T-cell (primary cell): ENCODE measurements at places on chromosomes 12 and 14.

GRCh38 chr14:51849097-51849496 is 11.3 kb upstream of the GNG2 start:
- no peak for DNase-seq

GRCh38 chr14:42556551-42556950 is 949.9 kb downstream of the LRFN5 start:
- DNase-seq: no peak

DNA sequence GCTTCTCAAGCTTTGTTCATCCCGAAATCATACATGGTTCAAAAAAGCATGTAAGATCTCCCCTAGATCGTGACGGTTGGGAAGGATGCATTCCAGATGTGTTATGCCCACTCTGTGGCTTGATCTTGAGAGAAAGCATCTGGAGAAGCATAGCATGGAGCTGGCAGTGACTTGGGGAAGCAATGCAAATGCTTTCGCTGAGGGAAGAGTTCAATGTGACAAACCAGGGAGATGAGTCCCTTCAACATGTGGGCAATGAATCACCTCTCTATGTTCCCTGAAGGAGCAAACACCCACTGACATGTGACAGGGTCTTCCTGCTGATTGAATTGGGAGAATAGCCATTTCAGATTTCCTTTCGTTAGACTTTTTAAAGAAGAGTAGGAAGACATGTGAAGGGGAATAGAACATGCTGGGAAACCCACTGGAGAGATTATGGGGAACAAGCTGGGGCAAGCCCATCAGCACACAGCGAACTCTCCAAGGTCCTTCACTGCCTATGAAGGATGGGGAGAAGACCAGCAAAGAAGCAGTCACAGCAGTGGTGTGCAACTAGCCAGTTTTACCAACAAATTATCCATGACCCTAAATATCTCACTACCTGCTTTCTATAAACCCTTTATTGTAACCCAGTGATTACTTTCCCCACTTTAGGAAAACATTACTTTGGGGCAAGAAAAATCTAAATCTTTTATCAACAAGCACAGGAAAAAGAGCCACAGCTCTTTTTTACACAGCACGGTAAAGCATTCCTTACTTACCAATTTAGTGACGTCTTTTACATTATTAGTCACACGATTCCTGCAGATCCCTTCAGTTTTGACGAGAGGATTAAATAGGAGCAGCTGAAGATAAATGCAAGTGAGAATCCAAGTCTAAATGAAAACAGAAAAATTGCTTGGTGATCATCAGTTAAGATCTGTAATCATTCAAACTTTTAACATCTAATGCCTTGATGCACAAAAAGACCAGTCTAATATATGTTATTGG is 35.0 kb downstream of the KITLG start:
- no peak for DNase-seq

GRCh38 chr12:30908722-30909348 is 17.7 kb upstream of the TSPAN11 start:
- DNase-seq: no peak

DNA sequence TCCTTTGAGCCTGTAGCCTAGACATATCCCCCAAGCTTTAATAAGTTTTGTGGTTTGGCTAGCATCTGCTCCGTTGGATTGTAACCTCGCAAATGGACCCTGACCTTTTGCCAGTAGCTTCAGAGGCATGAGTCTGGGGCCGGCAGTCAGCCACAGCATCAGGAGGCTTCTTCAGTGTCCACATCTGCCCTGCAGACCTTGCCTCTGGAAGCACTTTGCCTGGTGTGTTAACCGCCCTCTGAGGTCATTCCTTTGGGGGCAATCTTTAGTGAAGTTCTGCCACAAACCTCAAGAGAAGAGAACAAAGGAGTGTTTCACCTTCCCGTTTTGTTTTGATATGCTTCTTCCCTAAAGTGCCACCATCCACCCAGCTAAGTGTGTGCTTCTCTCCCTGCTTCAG is 71.4 kb downstream of the GNS start:
- DNase-seq: no peak

- no peak for DNase-seq
Measured at GRCh38 chr12:19026614-19027488, 102.7 kb upstream of the PLEKHA5 start.

- no peak for DNase-seq
Measured at GRCh38 chr12:15756822-15757221, 32.4 kb downstream of the EPS8 start.

GRCh38 chr12:108518101-108518715 is 3.1 kb downstream of the FICD start:
- no peak for DNase-seq

DNA sequence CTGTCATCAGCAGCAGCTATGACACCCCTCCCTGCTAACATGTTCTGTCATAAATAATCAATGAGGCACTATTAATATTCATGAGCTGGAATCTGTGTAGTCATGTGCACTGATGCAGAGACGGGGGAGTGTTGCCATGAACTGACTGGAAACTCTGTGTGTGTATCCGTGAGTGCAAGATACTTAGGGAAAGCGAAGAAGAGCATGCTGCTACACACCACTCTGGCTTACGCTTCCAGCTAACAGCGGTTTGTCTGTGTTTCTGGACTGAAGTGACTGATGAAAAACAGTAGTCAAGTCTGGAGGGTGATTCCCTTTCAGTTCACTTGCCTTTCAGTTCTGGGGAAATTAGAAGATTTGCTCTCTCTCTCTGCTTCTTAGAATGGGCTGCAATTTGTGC is 249.4 kb downstream of the PDZRN4 start:
- no peak for DNase-seq

- DNase-seq: no peak
Measured at GRCh38 chr14:68145036-68145435, 325.5 kb downstream of the RAD51B start.

GRCh38 chr12:48966177-48966895 is 5.2 kb downstream of the WNT10B start:
- no peak for DNase-seq

DNA sequence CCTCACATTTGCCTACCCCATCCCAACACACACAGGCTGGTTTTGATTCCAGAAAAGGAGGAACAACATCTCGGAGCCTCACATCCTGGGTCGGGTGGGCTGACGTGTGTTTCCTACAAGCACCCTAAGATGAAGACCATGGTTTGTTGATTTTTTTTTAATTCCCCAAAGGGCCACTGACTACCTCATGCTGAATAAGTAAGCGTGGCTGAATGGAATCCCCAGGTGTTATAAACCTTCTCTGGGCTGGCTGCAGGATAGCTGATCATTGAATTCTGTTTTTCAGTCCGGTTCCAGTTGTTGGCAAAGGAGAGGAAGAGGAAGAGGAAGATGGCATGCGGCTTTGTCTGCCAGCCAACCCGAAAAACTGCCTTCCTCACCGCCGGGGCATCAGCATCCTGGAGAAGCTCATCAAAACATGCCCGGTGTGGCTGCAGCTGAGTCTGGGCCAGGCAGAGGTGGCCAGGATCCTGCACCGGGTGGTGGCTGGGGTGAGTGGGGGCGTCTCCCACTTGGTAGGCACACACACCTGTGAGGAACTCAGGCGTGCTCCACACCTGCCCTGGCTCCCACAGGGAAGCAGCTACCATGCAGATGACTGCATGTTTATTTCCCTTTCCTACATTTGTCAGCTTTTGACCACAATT is 42.0 kb downstream of the RIN3 start:
- no peak for DNase-seq

GRCh38 chr12:26791301-26791791 is 41.6 kb downstream of the ITPR2 start:
- DNase-seq: no peak

- DNase-seq: no peak
Measured at GRCh38 chr12:13836099-13836498, 145.3 kb downstream of the GRIN2B start.

DNA sequence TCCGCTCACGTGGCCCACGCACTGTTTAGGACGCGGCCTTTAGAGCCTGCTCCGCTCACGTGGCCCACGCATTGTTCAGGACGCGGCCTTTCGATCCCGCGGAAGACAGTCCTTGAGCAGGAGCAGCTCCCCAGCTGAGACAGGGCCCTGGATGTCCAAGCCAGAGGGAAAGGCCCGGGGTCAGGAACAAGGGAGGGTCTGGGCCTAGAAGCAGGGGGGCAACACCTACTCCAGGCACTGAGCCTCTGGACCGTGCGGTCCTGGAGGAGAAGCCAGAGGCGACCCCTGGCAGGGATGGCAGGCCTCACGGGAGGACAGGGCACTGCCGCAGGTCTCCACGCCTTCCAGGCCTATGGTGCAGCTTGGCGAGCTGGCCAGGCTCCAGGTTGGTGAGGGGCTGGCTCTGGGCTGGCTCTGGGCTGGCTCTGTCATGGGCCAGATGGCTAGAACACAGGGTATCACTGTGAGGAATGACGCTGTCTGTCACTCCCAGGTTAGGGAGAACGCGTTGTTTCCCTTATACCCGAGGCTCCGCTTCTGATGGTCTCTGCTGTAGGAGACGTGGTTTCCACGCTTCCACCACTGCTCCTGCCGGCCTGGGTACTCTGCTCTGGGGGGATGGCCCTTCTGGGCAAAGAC is 341.7 kb downstream of the TMEM121 start:
- no peak for DNase-seq

- DNase-seq: no peak
Measured at GRCh38 chr14:91249841-91250616, 5.5 kb upstream of the GPR68 start.

- no peak for DNase-seq
Measured at GRCh38 chr12:6936636-6937480, 6.8 kb upstream of the RNU7-1 start.

GRCh38 chr14:66884149-66884548 is 305.1 kb upstream of the GARIN2 start:
- DNase-seq: no peak

DNA sequence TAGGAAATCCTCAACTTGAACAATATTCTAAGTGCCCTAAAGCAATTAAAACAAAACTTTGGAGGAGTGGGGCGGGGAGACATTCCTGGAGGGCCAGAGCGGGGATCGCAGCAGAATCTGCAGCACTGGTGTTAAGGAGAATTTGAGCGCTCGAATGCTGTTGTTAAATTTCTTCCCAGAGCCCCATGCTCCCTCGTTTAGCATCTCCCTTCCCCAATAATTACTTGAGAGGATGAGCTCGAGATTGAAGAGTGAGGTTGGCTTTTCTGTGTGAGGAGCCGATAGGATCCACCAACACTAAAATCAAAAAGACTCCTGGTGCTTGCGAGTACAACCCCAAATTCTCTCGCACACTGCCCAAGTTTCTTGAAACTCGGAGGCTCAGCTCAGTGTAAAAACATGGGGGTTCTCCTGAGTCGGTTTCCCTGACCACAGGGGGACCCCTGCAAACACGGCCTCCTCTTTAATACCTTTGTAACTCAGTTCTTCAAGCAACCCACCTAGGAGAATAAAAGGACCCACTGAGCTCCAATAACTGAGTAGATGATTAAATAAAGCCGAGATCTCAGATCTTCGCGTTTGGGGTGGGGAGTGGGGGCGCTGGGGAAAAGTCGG is 10.2 kb upstream of the FOXG1 start:
- no peak for DNase-seq

GRCh38 chr12:78473136-78473535 is 391.4 kb upstream of the SYT1 start:
- DNase-seq: no peak

GRCh38 chr12:47222520-47223030 is 142.8 kb upstream of the AMIGO2 start:
- no peak for DNase-seq

- DNase-seq: no peak
Measured at GRCh38 chr12:109160433-109160832, 44.0 kb downstream of the ACACB start.

- DNase-seq: no peak
Measured at GRCh38 chr12:121376754-121377697, 22.9 kb upstream of the RNF34 start.

DNA sequence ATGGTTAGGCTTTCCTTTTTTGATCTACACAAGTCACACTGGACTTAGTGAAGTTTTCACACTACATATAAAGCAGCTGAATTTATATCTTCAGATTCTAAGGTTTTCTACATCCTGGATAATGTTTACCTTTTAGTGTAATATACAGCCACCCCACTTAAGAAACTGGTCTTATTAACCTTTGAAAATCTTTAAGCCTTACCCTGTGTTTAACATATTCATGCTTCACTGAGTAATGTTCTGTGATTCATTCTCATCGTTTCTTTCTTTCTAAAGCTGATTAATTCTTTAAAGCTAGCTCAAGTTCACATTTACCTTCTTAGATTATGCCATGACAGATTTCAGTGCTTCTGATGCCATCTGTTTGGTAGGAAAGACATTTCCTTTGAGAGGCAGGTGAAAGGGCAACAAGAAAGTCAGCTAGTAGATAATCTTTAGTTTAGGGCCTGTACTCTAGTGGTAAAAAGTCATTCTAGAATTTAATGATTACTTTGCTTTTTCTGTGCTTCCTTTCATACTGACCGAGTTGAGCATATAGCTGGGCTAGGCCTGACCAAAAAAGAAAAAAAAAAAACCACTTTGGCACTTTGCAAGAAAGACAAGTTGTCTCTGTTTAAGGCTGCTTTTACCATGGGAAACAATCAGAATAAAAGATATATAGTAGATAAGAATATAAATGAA is 690.9 kb upstream of the FBXO33 start:
- no peak for DNase-seq

GRCh38 chr12:8513256-8513655 is at the start of gene CLEC4D:
TSS of gene CLEC4D (plus strand) at chr12:8513503. CDS start at chr12:8513733, 230 bp downstream.
- no peak for DNase-seq

GRCh38 chr12:53969588-53970259 is 3.2 kb upstream of the HOXC11 start:
- DNase-seq: no peak

DNA sequence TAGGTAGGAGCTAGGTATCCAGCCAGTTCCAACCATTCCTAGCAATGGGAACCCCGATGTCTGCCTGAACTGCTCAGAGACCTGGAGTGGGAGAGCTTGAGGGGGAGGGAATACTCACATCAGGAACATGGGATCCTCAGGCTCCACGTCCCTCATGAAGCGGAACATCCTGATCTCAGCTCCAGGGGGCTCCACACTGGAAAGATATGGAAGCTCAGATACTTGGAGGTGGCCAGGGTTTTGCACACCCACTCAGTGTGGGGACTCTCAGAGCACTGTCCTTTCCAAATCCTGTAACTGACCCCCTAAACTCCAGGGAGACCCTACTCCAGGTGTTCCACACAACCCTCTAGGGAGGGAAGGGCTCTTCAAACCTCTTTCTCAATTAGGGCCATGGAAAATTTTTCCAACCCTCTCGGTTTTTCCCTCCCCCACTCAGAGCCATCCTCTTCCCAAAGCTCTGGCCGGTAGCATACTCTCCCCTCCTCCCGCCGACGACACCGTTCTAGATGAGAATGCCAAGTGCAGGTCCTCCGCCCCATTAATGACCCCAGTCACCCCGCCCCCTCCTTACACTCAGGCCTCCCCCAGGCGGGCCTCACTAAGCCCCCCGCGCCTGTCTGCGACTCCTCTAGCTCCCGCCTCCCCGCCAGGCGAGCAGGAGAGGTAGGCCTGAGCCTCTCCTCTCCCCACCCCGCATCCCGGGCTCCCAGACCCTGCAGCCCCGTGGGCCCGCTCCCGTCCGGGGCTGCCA is 597 bp downstream of the MLF2 start:
- no peak for DNase-seq

DNA sequence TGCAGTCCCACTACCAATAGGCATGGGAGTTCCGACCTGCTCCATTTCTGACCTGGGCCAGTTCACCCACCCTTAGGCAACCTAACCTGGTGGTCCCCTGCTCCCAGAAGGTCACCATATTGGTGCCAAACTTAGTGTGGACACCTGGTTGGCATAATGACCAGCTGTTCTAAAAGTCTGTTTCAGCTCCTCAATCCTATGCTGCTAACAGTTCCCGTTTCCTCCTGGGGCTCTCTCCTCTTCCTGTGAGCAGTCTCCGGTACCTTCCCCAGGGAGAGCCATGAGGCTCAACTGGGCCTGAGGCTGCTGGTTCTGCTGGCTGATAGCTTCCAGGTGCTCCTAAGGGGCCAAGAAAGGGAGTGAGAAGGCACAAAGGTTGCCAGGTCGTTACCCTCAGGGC is 15.9 kb upstream of the BLTP3B start:
- no peak for DNase-seq

- DNase-seq: no peak
Measured at GRCh38 chr12:81252228-81252627, 174.3 kb downstream of the ACSS3 start.
